ENCODE measurements at places on chromosomes 1 and 21.

GRCh38 chr1:30919025-30919881 lies 10.7 kb upstream of the SDC3 start:
- peak; percentile 66 for DNase-seq

DNA sequence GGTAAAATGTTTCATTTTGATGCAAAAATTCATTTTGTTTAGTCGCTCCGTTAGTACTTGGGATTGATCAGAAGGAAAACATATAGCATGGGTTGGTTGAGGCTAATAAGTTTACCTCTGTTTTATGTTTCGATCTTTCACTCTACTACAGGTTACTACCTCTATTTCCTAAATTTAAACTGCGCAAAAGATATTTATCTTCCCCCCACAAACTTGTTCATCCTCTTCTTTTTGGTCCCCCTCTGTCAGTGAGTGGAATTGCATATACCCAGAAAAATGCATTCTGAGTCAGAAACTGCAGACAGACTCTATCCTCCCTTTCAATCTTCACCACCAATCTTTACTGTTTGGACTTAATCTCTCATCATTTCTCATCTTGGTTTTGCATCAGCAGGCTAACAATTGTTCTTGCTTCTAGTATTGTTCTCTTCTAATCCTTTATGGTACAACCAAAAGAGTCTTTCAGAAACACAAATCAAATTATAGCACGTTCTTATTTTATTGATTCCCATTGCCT lies 316.0 kb upstream of the ADGRL4 start:
- DNase-seq: peak; percentile 47

GRCh38 chr1:220451532-220451931 lies 76.4 kb upstream of the MARK1 start:
- DNase-seq: peak; percentile 6

GRCh38 chr1:213094446-213094845 lies 43.4 kb downstream of the RPS6KC1 start:
- no peak for DNase-seq

- DNase-seq: peak; percentile 65
Observed at GRCh38 chr1:102942324-102942723, 166.0 kb downstream of the COL11A1 start.

DNA sequence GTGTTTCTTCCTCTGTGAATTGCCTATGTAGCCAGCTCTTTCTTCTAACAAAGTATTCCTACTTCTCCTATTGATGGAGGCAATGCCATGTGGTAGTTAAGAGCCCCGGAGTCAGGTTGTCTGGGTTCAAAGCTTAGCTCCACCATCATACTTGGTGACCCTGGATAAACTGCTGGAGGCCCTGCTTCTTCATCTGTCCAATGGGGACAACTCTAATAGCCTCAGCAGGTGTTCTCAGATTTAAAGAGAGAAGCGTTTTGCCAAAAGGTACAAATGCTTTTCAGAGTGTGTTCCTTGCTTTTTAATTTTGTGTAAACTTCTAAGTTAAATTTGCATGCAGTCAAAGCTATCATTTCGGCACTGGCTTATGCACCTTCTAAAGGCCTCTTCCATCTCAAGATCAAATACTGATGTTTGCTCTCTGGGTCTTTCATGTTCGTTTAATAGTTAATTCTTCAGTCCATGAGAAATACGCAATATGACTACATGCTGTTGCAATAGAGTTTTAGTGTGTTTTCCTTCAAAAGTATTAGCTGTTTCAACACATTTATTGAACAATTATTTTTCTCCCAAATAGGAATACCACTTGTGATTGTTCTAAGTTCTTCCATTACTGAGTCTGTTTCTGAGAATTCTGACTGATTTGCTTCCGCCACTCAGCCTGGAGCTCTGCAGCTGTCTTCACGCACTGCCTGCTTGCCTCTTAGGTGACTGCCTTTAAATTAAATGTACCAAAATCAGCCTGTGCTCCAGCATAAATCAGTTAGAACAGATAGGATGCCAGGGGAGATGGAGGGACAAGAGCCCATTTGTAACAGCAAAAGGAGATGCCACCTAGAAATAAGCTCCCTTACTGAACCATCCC lies 75.6 kb downstream of the CAPZB start:
- DNase-seq: no peak

- no peak for DNase-seq
Observed at GRCh38 chr1:27192039-27192529, 37.2 kb upstream of the SLC9A1 start.

DNA sequence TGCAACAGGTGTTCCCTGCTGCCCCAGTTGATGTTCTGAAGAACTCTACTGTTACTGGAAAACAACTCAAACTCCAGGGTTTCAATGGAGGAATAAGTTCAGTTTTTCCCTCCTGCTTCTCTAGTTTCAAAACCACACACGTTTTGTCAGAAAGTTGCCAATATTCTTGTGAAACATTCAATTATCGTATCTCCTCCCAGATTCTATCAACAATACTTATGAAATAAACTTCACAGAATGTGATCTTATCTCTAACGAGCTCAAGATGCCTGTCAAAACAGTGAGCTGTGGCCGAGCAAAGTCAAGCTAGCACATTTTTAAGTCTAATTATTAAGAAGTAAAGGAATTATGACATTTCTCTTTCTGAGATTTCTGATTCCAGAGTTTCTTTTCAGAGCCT lies 4.7 kb downstream of the OR2B11 start:
- DNase-seq: no peak

DNA sequence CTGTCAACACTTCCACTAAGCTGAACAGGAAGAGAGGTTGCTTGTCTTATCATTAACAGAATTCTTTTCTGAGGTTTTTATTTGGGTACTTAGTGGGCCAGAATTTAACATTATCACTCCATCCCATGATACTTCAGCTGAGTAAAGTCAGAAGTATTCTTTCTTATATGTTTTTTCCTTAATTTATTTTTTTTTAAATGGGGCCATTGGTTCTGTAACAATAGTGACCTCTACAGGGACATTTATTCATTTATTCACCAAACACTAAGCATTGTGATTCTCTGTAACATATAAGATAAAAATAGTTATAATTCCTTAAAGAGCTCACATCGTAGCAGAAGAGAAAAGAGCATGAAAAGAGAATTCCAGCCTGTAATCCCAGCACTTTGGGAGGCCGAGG lies 9.8 kb downstream of the GREM2 start:
- peak; percentile 8 for DNase-seq

- no peak for DNase-seq
Observed at GRCh38 chr1:78681265-78681664, 31.6 kb downstream of the IFI44 start.

GRCh38 chr1:149967646-149968045 lies 31.0 kb upstream of the MTMR11 start:
- no peak for DNase-seq

GRCh38 chr1:185907246-185907645 lies 173.1 kb downstream of the HMCN1 start:
- no peak for DNase-seq

GRCh38 chr1:114003431-114003830 lies 24.2 kb downstream of the OLFML3 start:
- no peak for DNase-seq

- DNase-seq: no peak
Observed at GRCh38 chr1:218942431-218942830, 231.2 kb upstream of the LYPLAL1 start.

GRCh38 chr1:98920441-98921110 lies 84.1 kb downstream of the PLPPR5 start:
- peak; percentile 85 for DNase-seq

GRCh38 chr1:23593556-23594148 lies 34.4 kb upstream of the ID3 start:
- DNase-seq: no peak

GRCh38 chr1:88680471-88680870 lies 3.6 kb upstream of the PKN2 start:
- peak; percentile 38 for DNase-seq

DNA sequence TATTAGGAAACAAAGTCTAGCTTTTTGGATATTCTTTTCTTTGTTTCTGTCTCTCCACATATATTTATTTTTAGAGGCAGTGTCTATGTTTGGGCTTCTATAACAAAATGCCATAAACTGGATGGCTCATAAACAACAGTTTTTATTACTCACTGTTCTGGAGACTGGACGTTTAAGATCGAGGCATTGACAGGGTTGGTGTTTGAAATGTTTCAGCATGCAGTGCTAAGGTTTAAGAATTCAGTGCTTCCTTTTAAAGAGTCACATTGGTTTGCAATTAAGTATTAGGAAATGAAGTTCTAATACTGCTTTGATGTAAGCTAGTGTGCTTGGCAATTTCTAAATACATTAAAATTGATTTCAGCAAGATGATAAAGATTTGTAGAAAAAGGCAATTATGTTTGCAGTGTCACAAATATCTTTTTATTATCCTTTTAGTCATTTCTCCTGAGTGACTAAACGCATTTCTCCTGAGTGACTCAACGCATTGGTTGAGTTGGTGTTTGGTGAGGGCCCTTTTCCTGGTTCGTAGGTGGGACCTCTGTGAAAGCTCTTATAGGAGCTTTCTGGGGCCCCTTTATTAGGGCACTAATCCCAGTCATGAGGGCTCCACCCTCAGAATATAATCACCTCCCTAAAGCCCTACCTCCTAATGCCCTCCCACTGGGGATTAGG lies 317.0 kb downstream of the USP25 start:
- peak; percentile 71 for DNase-seq

GRCh38 chr1:161838885-161839284 lies 72.8 kb downstream of the ATF6 start:
- no peak for DNase-seq

- DNase-seq: peak; percentile 40
Observed at GRCh38 chr1:12249181-12249580, 19.4 kb downstream of the VPS13D start.

GRCh38 chr1:110170766-110171733 lies 20.8 kb downstream of the SLC6A17 start:
- DNase-seq: no peak

DNA sequence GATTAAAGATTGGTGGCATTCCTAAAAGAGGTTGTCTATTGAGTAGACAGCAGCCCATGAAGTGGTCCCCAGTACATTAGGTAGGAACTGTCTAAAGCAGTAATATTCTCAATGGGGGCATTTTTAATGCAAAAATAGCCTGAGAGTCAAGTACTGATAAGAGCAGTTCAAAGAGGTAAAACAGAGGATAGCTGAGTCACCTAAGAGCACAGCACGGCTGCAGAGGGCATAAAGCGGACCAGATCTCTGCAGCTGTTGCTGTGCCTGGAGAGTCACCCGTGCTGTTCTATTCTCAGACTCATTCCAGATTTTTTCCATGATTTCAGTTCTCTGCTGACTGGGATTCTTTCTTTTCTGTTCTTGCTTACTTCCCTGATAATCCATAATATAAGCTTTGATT lies 313.2 kb downstream of the OLFM3 start:
- no peak for DNase-seq
